B cell (primary cell): ENCODE measurements at places on chromosomes 5 and 9.

DNA sequence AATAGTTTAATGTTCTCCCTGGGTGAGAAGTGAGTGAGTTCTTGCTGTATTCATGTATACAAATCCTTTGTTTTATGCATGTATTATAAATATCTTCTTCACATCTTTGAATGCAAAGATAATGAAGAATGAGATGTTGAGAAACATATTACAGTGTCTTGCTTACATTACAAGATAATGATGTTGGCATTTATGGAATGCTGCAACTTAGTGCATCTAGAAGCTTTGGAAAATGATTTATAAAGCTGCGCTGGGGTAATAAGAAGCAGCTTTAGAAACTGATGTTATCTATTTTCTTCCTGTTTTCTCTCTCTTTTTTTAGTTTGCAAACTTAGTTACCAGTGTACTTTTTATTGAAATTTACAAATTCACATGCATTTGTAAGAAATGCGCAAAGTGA lies 673.4 kb downstream of the KCTD16 start:
- no peak for DNase-seq

DNA sequence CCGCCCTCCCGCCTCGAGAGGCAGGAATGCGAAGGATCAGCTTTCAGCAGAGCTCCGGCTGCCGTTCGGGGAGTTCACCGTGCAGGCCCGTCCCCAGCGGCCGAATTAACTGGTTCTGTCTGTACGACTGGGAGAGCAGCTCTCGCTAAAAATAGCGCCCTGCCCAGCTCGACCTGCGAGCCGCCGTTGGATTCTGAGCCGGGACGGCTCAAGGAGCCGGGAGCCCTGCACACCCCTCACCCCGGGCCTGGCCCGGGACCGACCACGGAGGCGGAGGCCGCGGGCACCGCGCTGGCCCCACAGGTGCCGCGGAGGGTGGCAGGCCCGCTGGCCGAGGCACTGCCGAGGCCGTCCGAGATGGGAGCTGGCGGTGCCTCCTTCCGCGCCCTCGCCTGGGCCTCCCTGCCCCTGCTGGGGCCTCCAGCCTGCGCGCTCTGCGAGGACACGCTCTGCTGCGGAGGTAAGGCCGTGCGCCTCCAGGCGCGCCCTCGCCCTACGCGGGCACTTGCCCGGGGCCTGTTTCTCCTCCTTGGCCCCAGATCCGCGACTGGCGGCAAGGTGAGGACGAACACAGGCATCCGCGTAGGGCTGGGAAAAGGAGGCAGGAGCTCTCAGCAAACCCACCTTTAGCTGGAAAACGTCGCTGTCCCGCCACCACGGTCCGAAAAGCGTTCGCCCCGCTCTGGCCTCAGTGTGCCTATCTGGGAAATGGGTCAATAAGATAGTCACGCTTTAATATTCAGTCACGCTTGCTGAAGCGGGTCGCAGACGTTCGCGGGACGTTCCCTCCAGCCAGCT lies 53.1 kb upstream of the DAB2IP start:
- DNase-seq: no peak

DNA sequence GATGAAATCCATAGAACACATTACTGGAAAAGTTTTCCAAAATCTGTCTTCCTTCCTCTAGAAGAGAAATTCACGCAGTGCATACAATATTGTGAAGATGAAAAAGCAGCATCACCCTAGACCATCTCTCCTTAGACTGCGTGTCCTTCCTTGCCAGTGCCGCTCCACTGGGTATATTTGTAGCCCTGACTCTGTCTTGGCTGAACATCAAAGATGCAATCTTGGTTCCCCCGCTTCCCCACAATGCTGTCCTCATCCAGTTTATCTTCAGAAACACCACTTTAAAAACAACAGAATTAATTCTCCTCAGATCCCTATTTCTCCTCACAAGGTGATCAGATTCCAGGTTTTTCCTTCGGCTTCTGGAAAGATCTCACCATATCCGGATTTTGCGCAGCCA lies 53.9 kb downstream of the ROR2 start:
- DNase-seq: no peak

DNA sequence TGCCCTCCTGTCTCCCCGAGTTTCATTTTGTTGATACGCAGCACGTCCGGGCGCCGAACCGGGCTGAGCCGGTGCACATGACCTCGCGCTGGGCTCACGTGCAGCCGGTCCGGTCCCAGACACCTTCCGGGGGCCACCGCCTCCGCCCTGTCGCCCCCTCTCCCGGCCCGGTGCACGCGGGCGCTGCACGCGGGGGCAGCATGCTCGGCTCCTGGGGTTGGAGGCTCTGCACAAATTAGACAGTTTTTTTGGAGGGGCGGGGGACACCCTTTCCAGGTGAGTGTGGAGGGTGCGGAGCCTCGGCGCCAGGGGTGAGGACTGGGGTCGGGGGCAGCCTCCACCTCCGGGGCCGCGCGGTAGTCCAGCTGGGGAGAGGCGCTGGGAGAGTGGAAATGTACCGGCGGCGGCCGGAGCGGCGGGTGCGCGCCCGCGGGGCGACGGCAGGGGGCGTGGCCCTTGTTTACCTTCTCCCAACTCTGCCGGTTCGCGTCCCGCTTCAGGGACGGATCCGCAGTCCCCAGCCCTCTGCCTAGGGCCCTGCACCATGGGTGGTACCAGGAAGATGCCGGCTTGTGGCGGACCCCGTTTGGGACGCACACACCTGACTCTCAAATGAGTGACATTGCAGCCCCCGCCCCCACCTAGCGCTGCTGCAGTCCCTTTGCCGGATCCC lies 1.1 kb downstream of the JADE2 start:
- peak; percentile 75 for DNase-seq

GRCh38 chr9:137738703-137739102 lies 119.9 kb downstream of the EHMT1 start:
- peak; percentile 56 for DNase-seq

DNA sequence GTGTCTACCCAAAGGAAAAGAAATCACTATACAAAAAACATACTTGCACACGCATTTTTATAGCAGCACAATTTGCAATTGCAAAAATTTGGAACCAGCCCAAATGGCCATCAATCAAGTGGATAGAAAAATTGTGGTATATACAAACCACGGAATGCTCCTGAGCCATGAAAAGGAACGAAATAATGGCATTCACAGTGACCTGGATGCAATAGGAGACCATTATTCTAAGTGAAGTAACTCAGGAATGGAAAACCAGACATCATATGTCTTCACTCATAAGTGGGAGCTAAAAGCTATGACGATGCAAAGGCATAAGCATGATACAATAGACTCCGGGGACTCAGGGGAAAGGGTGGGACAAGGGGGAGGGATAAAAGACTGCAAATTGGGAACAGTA lies 78.4 kb downstream of the ENC1 start:
- DNase-seq: no peak

- DNase-seq: peak; percentile 93
Measured at GRCh38 chr5:151214614-151215545, 9.0 kb downstream of the CCDC69 start.
